Renal cortical epithelial cell (primary cell): ENCODE measurements at places on chromosomes 6 and 20. TPM values are rescaled to one million over a fixed set of nuclear protein-coding genes. Genes with fewer than 3 reads are reported as not detected.
A peak's percentile ranks its signal among the peaks of the same experiment; 100 is the strongest.

DNA sequence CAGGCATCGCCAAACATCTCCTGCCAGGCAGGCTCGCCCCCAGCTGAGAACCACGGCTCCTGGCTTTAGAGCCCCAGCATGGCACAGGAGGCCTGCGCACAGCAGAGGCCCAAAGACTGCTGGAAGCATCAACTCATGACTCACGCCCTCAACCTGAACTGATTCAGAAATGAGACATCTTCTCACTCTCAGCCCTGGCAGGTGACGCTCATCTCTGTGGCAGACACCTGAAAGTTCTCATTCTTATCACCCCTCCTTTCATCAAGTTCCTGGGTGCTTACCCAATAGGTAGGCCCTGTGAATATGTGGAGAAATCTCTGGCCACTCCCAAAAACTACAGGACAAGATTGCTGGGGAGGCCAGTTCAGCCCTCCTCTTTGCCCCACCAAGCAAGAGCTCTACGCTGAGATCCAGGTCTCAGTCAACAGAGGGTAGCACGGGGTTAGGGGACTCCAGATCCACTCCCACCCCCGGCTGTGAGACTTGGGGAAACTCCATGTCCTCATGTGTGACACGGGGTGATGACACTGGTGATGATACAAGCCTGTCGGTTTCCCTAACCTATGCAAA is 11.3 kb downstream of the NFATC2 start:
- peak; percentile 31 for DNase-seq

DNA sequence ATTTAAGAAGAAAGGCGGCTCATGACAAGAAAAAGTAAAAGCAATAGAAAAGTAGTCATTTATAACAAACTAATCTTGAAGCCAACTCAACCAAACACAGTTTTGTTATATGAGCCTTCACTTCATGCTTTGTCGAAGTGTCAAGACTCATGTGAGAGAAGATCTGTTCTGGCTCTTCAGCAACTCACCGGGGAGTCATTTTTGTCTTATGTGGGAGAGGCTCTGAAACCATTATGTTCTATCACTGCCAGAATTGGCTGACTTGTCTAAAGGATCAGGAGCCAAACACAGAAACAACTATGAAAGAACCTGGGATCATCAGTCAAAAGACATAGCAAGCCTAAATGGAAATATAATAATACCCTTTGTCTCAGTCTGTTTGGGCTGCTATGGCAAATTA is 105.2 kb downstream of the CDK19 start:
- DNase-seq, result no peak

The HCRTR2 gene
- total RNA-seq, result not detected in 2 replicates

DNA sequence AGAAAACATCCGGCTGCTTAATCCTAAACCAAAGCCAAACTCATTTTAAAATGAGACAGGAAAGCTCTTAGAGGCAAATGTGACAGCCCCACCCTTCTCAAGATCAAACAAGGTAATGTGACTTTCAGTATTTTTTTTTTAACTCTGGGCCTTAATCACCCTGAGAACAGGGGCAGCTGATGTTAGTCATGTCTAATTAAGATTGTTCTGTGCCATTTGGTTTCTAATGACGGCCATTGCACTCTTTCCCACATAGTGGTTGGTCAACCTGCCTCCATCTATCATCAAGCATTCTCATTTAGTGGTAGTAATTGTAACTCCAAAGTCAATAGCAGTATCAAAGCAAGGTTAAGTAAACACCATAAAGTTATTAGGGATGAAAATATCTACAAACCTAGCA is 191.6 kb upstream of the EXOC2 start:
- peak; percentile 9 for DNase-seq

DNA sequence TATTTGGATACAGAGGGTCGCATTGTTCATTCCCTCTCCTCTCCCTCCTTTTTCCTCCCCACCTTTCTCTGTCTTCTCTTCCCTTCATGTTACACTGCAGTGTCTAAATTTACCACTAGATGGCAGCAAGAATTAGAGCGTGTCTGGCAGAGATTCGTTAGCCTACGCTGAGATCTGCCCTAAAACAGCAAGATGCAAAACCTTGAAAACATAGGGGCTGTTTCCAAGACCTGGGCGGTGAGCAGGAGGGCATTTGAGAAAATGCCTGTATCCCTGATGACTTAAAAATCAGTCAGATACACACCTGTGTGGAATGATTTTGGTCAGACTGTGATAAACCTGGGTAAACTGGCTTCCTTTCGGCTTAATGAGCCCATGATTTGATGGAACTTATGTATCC is 101.5 kb upstream of the ISM1 start:
- DNase-seq, result peak; percentile 51

The TOX2 gene
- not detected in 2 replicates for total RNA-seq

- no peak for DNase-seq
Observed at GRCh38 chr20:47173596-47174216, 182.8 kb downstream of the ZMYND8 start.

DNA sequence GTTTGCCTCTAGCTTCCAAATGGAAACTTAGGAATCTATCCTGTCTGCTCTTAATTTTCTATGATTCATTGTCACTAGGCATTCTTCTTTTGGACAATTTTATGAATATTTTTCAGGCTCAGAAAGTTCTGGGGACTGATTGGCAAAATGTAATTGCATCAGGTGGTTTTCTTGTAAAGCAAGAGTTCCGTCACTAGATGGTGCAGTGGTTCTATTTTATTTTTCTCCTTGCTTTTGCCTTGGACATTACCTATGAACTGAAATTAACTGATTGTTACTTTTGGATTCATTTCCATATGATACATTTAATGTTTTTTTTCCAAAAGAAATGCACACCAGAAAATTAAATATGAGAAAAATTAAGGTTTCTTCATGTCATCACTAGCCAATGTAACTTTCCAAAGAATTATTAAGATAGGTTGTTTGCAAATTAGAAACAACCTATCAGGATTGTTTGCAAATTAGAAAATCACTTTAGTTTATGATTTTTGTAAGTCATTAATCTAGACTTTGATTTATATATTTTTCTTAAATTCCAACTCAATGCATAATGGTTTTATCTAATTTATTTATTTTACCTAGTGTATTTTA is 48.0 kb downstream of the TMEM170B start:
- peak; percentile 69 for DNase-seq

The APOBEC2 gene
- not detected in 2 replicates for total RNA-seq

DNA sequence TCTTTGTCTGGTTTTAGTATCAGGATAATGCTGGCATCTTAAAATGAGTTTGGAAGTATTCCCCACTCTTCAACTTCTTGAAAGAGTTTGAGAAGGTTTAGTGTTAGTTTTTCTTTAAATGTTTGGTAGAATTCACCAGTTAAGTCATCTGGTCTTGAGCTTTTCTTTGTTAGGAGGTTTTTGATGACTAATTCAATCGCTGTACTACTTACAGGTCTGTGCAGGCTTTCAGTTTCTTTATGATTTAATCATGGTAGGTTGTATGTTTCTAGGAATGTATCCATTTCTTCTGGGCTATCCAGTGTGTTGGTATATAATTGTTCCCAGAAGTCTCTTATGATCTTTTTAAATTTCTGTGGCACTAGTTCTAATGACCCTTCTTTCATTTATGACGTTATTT is 215.5 kb downstream of the LRFN2 start:
- DNase-seq, result no peak

The NDRG3 gene
- 28.3 and 34.5 TPM in 2 replicates for total RNA-seq

GRCh38 chr6:121310495-121310894 is 23.8 kb downstream of the TBC1D32 start:
- no peak for DNase-seq

DNA sequence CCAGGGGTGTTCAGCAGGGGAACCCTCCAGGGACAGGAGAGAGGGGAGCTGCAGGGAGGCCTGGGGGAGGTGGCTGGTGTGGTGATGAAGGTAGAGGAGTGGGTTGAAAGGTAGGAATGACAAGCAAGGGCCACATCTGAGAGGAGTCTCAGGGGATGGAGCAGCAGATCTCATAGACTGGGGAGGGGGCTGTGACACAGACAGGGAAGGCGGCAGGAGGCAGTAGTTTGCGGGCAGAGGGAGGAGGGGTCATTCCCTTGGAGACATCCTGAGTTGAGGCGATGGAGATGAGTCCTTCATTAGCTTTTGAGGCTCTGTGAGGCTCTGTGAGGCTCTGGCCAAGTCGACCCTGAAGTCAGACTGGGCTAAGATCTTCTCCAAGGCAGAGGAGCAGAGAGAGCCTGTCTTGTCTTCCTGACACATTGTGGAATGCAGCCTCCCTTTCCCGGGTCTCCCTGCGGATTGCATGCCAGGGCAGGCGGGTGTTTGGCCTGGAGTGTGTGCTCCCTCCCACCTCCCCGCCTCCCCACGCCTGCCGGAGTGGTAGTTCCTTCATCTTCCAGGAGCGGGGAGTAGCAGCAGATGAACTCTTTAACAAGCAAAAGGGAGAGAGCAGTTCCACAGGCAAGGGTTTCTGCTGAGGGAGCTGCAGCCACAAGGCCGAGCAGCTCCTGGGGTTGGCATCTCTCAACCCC is 34.3 kb upstream of the MLN start:
- DNase-seq, result no peak

The RFX6 gene
- total RNA-seq, result not detected in 2 replicates

GRCh38 chr20:48069596-48069995 is 284.3 kb upstream of the SULF2 start:
- DNase-seq, result no peak

DNA sequence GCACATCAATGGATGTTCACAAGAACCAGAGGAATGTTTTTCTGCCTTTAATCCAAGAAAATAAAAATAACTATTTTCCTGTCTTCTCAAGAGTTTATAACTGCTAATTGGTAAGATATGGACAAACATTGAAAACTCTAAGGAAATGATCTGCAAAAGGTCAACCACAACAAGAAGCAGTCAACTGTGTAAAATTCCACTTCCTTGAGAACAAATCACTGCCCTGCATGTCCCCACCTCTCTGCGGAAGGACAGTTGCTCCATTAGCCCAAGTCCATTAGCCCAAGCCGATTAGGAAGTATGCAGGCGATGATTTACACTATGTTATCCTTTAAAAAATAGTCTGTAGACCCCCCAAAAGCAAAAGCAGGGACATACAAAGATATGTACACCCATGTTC is 27.6 kb downstream of the SLC22A23 start:
- DNase-seq, result peak; percentile 64

The CALHM5 gene
- total RNA-seq, result 0.17 and 0.40 TPM in 2 replicates

The CCR6 gene
- total RNA-seq, result not detected in 2 replicates

DNA sequence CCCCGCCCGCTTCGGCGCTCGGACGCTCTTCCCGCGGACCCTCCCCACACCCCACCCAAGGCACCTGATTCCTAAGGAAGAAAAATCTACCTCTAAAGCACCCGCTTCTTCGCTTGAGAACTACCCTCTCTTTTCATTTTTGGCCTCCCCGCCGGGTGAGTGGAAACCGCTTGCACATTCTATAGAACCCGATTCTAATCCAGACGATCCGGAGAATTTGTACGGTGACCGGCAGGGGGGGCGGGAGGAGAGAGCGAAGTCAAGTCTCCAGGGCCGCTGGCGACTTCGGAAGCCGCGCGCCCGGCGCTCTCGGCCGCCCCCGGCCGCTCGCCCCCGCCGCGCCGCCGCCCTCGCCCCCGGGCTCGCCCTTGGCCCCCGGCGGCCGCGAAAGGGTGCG is at the start of gene RBM24:
Gene RBM24 (plus strand): TSS at position 262 of the 397 bp plus-strand sequence. CDS start 221 bp downstream, outside the sequence.
- DNase-seq, result peak; percentile 30

DNA sequence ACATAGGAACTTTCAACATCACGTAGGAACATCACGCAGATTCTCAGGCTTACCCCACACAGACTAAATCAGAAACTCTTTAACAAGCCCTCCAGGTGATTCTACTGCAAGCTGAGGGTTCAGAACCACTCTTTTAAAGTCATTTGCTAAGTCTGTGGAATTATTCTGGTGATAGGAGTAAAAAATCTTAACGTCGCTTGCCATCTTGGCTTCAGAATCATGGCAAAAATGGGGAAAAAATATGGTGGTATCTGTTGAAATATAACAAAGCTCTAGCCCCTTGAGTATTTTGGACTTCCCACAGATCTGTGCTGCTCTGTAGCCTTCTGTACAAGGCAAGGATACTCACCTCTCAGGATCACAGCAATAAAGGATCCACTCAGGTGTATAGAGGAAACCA is 17.4 kb downstream of the FOXO3 start:
- no peak for DNase-seq

The CST5 gene
- not detected in 2 replicates for total RNA-seq

The LY86 gene
- not detected in 2 replicates for total RNA-seq

DNA sequence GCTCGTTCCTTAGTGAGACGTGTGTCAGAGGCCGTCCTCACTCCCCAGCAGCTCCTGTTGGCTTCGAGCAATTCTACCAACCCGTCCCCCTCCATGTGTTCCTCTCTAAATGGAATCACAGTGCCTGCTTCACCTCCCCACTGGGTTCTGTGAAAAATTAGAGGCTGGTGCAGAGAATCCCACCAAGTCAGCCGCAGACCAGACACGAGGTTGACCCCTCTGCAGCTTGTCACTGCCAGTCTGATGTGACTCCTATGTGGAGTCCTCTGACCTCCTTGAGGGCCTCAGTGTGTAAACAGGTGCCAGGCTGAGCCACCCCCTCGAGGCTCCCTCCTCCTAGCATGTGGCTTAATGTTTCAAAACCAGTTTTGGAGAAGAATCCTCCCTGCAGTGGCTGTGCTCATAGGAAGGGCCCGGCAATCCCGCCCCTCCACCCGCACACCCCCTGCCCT is 12.6 kb upstream of the IRF4 start:
- no peak for DNase-seq
